ENCODE measurements at places on chromosomes 6 and 20. TPM values are rescaled to one million over a fixed set of nuclear protein-coding genes. Genes with fewer than 3 reads are reported as not detected.

- DNase-seq: no peak
These were observed 95.4 kb downstream of the MKKS start for GRCh38 chr20:10338426-10339180.

- no peak for DNase-seq
These were observed 2.1 kb downstream of the BTN1A1 start for GRCh38 chr6:26502165-26502564.

DNA sequence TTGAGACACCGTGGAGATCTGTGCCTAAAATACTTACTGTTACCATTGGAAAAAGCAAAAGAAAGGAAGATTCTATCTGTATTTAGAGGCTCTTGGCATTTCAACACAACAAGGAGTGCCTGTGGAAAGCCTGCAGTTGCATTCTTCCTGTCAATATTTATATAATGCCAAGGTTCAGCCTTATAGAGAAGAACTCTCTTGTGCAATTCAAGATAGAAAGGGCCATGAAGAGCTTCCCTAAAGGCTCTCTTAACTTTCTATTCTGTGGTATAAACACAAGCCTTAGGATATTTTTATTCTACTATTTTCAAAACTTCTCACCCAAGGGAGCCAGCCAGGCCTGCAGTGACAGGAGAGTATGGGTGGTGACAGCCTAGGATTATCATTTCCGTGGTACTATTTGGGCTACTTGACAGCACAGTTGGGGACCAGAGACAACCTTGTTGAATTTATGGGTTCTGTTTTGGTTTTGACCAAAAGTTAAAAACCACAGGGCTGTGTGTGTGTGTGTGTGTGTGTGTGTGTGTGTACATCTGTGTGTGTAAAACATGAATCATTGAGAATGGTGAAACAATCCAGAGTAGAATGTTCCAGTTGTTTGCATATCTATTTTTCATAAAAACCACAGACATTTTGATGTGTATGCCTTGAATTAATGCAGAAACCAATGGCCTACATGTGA lies 700.9 kb upstream of the SLC35B3 start:
- DNase-seq: no peak

- DNase-seq: no peak
These were observed 303.7 kb downstream of the UTRN start for GRCh38 chr6:144588697-144589325.

- no peak for DNase-seq
These were observed 42.1 kb upstream of the CLIC5 start for GRCh38 chr6:46057792-46058191.

GRCh38 chr20:44536175-44536574 lies 14.3 kb upstream of the SERINC3 start:
- no peak for DNase-seq

DNA sequence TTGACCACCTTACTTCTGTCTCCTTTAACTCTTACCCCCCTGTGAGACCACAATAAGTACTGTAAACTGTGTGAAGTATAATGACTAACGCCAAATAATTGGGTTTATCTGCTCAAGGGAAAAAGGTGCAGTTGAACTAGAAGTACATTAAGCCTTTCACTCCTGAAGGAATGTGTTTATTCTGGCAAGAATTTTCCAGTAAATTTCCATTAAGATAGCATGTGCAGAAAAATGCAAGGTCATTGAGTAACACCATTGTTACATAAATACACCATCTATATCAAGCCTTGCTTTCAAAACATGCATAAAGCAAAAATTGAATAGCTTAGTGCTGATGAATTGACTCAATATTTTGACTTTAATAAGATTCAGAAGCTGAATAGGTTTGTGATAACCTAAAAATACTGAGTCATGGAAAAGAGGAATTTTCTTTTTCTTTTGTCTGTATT lies 65.4 kb downstream of the ARHGAP18 start:
- DNase-seq: peak; percentile 53

DNA sequence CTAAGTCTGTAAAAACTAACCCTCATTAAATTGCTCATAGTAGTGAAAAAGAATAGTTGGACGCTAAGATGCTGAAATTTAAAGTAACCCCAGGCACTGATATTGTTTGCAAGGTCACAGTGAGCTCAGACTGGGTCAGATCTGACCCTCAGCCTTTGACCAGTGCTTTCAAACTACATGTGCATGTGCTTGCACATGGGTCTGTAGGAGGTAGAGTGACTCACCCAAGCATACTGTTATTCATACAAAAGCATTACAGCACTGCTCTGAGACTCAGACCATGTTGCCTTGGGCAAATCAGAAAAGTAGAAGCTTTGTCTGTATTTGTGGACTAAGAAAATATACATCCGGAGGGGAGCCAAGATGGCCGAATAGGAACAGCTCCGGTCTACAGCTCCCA lies 326.4 kb upstream of the MARCKS start:
- DNase-seq: peak; percentile 77

DNA sequence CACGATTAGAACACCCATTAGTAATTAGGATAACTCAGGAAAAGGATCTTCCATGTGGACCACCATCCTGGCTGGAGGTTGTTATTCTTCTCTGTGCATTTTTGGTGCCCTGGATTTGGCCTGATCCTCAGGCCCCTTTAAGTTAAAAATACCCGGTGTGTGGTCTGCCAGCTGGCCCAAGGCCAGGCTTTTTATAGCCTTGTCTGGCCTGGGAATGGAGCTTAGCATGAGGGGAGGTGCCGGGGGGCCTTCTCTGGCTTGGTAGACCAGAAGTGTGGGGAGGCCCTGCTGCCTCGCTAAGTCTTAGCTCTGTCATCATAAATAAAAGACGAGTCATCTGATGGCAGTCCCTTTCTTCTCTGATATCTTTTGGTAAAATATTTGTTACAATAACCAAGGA lies 71.4 kb downstream of the ARID1B start:
- DNase-seq: no peak

GRCh38 chr6:121993362-121993761 lies 406.1 kb upstream of the HSF2 start:
- DNase-seq: no peak

- DNase-seq: peak; percentile 41
These were observed 116.1 kb upstream of the TRAF3IP2 start for GRCh38 chr6:111721753-111722154.

DNA sequence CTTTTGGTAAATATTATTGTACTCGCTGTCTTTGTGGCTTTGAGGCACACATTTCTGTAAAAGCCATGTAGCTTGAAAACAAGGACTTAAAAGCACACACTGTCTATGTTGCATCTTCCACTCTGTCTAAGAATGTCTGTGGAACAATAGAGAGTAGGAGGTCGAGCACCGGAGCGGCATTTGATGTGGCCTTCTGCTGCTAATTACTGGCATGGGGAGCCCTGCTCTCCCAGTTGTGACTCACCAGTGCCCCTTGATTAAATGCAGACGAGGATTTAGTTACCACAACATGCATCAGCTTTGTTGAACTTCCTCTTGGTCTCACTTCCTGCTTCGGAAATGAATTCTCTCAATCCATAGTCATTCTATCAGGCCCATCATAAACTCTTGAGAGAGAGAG lies 680.7 kb upstream of the SLC35B3 start:
- peak; percentile 69 for DNase-seq

- no peak for DNase-seq
These were observed 269.9 kb downstream of the UTRN start for GRCh38 chr6:144555066-144555465.

DNA sequence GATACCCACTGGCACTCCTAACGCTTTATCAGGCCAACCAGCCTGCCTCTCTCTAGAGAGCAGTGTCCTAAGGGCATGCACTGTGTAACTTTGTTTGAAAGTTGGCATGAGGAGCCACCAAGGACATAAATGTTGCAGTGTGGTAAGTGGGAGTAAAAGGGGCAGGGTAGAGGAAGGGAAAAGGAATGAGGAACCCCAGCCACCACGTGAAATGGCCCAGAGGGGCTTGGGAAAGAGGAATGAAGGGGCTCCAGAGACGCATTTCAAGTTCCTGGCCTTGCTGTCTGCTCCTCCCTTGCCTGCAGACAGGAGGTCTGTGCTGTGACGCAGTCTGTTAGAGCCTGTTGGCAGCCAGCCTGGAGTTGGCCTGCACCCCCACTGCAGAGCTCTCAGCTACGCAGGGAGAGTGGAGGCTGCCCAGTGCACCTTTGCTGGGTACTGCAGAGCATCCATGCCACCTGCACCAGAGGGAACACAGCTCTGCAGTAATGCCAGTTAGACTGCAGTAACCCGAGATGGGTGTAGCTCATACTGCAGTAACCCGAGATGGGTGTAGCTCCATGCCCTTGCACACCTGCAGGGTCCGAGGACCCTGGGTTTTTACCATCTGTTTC lies 86.8 kb upstream of the SNAP25 start:
- DNase-seq: no peak

- DNase-seq: no peak
These were observed at the start of gene SLC35D3 for GRCh38 chr6:136921936-136922684. SLC35D3 (plus strand) TSS chr6:136922301; CDS start chr6:136922429, 128 bp downstream.

DNA sequence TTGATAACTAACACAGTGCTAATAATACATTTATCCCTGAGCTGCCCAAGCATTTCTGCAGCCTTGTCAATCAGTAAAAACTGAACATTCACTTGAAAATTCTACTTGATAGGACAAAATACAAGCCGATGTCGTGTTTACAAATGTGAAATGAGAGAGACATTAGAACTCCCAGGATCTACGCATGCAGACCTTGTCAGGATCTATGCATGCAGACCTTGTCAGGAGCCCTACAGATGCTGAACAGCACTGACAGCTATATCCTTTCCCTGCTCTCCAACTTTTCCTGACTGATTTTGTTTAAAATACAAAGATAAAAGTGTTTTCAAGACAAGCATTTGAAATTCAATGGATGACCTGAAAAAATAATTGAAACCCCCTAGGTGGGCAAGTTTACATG lies 28.9 kb downstream of the INSM1 start:
- DNase-seq: no peak

DNA sequence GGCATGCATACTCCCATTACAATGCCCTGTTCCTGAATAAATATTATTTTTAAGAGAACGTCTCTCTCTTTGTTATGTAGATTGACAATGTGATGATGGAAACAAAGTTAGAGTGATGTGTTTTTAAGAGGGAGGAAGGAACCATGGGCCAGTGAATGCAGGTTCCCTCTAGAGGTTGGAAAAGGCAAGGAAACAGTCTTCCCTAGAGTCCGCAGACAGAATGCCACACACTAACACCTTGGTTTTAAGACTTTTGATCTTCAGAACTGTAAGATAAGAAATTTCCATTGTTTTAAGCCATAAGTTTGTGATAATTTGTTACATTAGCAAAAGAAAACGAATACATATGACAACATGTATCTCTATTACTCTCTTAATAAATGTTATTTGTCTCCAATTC lies 4.7 kb upstream of the CENPW start:
- DNase-seq: no peak

DNA sequence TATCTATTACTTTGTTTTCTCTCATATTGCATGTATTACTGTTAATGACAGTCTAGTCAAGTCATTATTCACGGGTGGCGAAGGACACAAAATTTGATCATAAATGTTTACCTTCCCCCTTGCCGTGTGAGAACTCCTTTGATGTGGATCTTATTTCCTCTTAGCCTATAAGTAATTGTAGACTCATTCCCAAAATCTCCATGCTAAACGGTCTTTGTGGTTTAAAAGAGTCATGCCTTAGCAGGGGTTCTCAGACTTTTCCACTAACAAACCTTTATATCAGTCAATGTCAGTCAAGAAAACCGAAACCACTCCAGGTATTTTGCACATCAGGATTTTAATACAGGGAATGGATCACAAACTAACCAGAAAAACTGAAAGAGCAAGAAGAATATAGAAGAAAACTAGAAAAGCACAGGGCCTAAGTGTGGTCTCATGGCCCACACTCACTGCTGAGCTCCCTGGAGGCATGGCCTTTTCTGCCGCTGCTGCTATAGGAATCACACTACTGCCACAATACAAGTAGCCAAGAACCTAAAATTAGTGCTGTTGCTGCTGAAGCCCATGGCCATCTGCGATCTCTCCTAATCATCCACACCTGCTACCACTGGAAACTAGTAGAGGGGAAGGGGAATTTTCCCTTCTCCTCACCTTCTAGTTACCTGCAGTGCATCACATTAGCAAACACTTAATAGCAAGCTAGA lies 186.0 kb upstream of the POU3F2 start:
- DNase-seq: no peak

DNA sequence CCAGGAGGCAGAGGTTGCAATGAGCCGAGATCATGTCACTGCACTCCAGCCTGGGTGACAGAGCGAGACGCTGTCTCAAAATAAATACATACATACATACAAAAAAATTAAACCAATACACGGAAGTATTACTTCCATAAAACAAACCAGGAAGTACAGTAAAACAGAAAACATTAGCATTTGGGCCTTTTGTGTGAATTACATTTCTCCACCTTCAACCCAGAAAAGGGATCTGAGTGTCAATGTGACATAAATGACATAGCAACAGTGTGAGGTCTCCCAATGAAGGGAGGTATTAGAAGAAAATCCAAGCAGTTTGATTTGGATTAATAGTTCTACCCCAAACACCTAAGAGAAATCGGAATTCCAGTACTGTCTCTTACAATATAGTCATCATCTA lies 10.1 kb downstream of the CSNK2A1 start:
- no peak for DNase-seq

DNA sequence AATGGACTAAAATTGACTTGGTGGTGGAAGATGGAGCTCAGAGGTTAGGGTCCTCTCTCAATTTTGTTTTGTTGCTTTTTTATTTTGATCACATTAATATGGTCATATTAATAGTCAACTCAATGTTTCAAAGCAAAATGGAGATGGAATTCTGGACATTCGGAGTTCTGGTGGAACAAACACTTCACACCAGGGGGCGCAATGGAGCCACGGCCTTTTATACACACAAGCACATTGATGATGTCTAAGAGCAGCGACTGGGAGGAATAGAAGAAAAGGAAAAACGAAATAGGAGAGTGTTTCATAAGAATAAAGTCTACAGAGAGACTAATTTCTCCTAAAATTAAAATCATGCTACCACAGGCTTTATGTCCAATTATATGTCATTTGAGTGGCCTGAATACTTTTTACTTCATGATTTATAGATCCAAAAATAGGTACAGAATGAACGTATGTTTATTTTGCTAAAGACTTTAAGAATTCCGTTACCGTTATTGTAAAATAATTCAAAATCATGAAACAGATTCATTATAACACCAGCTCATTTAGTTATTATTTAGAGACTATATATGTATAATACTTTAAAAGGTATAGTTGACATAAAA lies 197.6 kb upstream of the SASH1 start:
- DNase-seq: peak; percentile 48

DNA sequence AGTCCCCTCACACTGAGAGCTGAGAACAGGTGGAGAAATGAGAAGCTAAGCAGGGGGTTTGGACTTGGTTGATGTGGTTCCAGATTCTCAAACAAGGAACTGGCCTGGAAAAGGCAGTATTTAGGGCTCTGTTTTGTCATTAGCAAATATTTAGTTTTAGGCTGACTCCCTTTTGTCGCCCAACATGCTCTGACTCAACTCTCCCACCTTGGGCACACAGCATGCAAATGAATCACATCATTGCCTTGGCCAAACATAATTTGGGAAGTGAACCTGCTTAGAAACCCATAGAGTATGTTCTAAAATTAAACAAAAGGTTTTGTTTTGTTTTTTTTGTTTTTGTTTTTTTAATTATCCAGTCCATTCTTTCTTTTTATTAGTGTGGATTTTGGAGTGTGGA lies 9.5 kb upstream of the UQCC2 start:
- no peak for DNase-seq

GRCh38 chr20:7085467-7085866 lies 318.0 kb downstream of the BMP2 start:
- DNase-seq: no peak

The PLN gene
- total RNA-seq: not detected

The SLC44A4 gene
- total RNA-seq: not detected

The BTNL2 gene
- total RNA-seq: not detected

The PRL gene
- not detected for total RNA-seq

The OR2H1 gene
- total RNA-seq: not detected

The PPP1R16B gene
- not detected for total RNA-seq

The HCRTR2 gene
- not detected for total RNA-seq

The BNIP5 gene
- not detected for total RNA-seq

The TRDN gene
- total RNA-seq: not detected

The NKX2-2 gene
- total RNA-seq: 0.63 TPM

The GRM1 gene
- total RNA-seq: not detected
